ENCODE measurements at places on chromosomes 7 and 10.

- DNase-seq: no peak
Observed at GRCh38 chr7:132377015-132377414, 199.3 kb downstream of the PLXNA4 start.

DNA sequence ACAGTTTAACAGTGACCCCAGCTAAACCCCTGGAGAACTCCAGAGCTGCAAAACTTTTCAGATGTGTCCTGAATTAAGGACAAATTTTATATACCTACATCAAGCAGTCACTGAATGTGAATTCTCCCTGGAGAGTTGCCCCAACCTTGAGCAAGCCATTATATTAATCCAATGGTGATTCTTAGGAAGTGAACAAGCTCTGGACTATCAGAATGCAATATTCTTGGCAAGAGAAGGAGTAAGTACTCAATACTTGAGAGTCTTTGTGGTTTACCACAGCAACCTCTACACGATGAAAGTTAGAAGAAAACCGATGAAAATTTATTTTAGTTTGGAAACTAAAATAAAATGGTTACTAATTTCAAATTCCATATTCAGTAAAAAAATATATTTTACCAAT lies 19.3 kb upstream of the ZNF365 start:
- no peak for DNase-seq

DNA sequence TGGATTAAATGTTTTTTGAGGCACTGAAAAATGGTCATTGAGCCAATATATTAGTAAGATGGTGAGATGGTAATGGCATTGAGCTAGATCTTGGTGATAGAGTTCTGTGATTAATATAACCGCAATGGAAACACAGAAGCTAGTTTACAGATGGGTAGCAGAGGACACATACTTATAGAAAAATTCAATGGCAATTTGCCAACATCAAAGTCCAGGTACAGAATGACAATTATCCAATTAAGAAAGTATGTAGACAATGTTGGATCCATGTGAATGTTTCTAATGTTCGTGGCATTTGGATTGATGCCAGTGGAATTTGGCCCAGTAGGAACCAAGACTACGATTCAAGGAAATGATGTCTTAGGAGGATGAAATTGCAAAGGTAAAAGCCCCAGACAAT lies 187.8 kb downstream of the GNAT3 start:
- no peak for DNase-seq

GRCh38 chr10:6348096-6348874 lies 145.6 kb downstream of the PFKFB3 start:
- peak; percentile 70 for DNase-seq

- no peak for DNase-seq
Observed at GRCh38 chr10:59648711-59649201, 60.9 kb downstream of the SLC16A9 start.

GRCh38 chr7:157208571-157209413 lies 70.1 kb downstream of the UBE3C start:
- DNase-seq: no peak

GRCh38 chr10:11175823-11176243 lies 158.2 kb downstream of the CELF2 start:
- no peak for DNase-seq

DNA sequence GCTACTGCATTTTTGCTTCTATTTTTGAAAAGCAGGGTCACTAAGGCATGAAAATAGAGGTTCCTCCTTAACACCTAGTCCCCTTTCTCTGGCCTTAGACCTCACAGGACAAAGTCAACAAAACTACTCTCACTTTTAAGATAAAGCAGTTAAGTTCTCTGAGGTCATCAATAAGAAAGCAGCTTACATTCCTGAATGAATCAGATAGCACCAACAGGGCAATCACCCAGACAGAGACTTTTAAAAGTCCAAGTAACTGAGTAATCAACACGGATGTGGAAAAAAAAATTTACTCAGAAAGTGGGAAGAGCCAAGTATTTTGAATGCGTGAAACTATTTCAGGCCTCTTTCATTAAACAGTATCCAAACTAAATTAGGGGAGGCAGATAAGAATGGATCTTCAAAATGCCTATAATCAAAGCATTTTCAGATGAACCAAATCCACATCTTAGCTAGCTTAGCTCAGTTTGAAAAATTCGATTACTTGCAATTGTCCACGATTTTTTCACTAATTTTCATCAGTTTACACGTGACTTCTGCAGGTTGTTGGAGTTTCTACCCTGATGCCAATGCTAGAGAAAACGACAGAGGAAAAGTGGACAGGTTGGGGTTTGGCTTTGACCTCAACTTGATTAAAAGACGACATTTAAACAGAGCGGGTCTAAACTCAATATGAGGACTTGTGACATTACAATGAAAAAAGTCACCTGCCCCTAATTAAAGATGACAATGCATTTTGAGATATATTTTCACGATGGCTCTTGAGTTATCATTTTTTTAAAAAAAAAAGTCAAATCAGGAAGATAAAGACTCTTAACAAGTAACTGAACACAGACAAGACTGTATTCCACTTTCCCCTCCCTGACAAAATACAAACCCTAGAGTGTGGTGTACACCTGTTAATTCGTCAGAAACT lies 1.6 kb downstream of the BEND7 start:
- DNase-seq: no peak

DNA sequence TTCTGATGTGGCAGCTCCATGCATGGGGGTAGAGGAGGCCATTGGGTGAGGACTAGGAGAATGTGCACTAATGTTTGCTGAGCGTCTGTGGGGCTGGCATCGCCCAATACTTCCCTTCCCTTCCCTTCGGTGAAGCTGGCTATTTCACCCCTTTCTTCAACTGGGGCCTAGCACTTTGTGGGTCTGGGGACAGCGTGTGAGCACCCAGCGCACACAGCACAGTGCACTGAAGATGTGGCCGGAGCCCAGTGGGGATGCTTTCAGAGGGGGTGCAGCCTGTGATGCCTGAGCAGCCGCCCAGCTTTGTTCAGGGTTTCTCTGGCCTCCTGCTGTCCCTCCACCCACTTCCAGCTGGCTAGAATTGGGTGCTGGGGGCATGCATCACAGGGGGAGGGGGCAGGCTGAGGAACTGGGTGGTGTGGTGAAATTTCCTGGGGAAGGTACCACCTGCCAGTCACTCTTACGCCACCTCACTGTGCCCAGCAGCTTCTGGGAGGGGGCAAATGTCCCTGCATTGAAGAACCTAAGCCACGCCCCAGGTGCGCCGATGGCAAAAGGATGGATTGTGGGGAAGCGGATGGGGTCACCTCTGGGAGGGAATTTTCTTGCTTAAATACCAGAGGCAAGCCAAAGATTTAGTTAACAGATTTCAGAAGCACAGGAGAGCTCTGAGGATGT lies 45.5 kb downstream of the CLEC2L start:
- no peak for DNase-seq

DNA sequence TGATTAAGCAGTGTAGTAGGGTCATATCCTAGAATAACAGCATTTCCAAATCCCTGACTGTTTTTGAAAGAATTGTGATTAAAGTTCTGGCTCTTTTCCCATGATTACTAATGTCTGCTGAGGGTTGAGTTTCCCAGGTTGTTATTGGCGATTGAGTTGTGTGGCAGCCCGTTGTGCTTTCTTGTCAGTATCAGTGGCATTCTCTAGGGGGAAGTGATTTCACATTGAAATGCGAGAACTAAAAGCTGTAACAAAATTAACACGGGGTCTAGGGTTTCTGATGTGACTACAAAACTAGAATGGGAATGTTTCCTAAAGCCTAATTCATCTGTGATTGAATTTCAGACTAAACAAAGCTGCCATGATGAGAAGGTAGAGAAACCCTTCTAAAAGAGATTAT lies 349.4 kb downstream of the EXOC4 start:
- DNase-seq: no peak

GRCh38 chr7:116788572-116789197 lies 73.7 kb upstream of the CAPZA2 start:
- no peak for DNase-seq

GRCh38 chr10:124372899-124373298 lies 45.8 kb downstream of the OAT start:
- DNase-seq: no peak

DNA sequence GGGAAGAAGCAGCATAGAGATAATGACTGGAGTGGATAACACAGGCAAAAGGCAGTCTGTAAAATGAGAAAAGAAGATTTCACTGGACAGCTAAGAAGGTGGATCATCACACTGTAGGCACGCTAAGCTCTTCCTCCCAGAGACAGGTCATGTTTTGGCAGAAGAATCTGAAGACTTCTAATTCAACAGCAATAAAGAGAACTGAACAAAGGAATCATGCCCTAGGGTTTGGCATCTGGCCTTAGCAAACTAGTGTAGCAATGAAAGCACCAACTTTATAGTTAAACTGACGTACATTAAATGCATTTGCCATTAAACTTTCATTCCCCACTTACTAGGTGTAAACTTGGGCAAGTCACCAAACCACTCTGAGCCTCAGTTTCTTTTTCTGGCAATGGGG lies 84.4 kb upstream of the SEM1 start:
- no peak for DNase-seq
